ENCODE measurements at places on chromosomes 12 and 14. TPM values are rescaled to one million over a fixed set of nuclear protein-coding genes. Genes with fewer than 3 reads are reported as not detected.

GRCh38 chr14:81589381-81590065, 55.9 kb upstream of the SEL1L start:
- DNase-seq = no peak

The SMIM10L1 gene
- 8.9 TPM for total RNA-seq

The MED13L gene
- total RNA-seq = 76.9 TPM

GRCh38 chr12:89355243-89356068, 3.2 kb upstream of the DUSP6 start:
- DNase-seq = no peak

DNA sequence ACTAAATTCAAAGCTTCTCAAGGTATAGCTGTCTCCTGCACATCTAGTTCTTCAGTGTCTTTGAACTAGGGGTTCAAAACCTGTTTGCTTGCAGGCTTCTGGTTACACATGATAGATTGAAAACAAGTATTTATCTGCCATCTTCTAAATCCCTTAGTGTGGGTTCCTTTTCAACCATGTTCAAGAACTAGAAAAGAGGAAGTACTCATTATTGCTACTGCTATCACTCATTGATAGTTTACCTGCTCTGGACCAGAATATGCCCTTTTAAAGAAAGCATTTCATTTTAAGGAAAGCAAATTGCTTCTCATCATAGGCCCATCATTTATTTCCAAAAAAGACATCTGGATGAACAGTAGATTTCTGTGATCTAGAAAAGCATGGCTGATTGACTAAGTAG, 37.1 kb upstream of the VSX2 start:
- DNase-seq = no peak

The TWF1 gene
- 24.1 TPM for total RNA-seq

DNA sequence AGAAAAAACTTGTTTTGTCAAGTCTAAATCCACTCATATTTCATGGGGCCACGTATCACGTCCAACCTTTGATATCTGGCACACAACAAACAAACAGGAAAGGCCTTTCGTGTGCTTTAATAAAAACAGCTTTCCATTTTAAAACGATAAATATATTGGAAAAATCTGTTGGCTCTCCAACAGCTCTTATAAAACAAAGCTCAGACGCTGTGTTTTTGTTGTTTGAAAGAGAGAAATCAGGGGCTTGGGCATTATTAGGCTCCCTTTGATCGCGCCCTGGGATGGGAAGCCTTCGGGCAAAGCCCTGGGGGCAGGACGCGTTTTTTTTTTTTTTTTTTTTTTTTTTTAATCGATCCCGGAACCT, 429 bp upstream of the PLEKHA5 start:
- DNase-seq = no peak

All from activated CD8-positive, alpha-beta T cell treated with anti-CD3 and anti-CD28 coated beads, Interleukin-2, amount 10 ng/mL, durations not matched to agents 7 days and 5 days (primary cell).